ENCODE measurements at places on chromosomes 4 and X.

DNA sequence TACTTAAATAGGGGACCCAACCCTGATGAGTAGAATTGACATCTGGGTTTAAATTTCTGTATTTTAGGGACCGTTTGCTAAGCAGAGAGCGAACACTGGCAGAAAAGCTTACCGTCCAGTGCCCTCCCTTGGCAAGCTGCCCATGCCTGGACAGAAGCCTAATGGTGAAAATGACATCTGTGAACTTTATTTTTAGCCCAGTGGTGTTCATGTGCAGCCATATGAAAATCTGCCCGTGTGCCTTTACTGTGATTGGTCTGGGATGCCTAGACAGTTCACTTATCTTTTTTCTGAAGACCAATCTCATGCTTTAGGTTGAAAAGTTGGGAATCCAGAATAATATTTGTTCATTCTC is 1.1 kb downstream of the STBD1 start:
- DNase-seq: no peak

DNA sequence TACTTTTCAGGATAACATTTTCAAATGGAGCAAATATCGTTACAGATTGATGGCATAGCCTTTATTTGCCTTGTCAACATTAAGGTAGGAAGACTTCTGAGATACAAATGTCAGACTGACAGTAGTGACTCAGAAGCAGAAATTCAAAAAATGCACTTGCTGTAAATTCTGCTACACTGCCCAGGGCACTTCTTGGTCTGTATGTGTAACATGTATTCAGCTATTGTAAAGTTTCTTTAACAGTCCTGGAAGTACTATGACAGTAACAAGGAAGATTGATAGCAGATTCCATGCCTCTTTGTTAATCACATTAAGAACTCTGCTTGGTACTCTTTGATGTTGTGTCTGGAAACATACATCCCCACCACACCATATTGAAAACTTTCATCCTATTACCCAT is 69.6 kb upstream of the PCDH18 start:
- no peak for DNase-seq

DNA sequence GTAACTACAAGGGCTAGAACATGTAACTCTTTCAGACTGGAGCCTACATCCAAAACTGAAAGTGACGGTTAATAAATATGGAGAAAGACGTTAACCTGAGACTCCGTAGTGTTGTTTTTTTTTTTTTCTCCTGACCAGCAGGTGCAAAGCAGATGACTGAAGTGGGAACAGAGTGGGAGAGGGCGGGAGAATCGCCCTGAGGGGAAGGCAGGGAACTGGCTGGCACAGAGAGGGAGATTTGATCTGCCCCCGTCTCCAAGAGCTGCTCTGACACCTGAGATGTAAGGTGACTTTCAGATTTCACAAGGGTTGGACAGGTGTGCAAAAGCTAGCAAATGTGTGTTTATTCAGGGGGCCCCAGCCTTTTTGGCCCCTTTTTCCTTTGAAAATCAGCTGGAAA is 180.2 kb downstream of the PALLD start:
- no peak for DNase-seq

GRCh38 chr4:152079079-152079478 is 318.3 kb upstream of the GATB start:
- DNase-seq: no peak

GRCh38 chrX:14032406-14032805 is 2.7 kb upstream of the GEMIN8 start:
- DNase-seq: no peak

GRCh38 chr4:96352051-96352517 is 512.2 kb downstream of the PDHA2 start:
- no peak for DNase-seq

DNA sequence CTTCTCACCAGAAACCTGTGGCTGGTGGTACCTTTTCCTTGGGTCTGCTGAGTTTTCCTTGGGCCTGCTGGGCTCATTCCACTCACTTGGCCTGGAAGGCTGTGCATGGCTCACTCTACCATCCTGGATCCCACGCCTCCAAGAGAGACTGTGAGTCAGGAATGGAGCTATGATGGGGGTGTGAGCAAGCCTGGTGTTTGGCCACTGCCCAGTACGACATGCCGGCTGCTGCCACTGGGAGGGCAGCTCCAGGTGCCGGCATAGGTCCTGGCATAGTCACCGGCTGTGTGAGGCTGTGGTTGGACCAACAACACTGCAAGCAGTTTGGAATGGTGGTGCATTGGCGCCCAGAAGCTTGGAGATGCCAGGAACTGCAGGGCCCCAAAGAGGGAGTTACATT is 721.7 kb downstream of the PCDH18 start:
- no peak for DNase-seq

GRCh38 chrX:19827088-19827487 is 60.3 kb downstream of the SH3KBP1 start:
- DNase-seq: no peak

- no peak for DNase-seq
These were observed 86.3 kb downstream of the FBXL5 start for GRCh38 chr4:15568821-15569220.

DNA sequence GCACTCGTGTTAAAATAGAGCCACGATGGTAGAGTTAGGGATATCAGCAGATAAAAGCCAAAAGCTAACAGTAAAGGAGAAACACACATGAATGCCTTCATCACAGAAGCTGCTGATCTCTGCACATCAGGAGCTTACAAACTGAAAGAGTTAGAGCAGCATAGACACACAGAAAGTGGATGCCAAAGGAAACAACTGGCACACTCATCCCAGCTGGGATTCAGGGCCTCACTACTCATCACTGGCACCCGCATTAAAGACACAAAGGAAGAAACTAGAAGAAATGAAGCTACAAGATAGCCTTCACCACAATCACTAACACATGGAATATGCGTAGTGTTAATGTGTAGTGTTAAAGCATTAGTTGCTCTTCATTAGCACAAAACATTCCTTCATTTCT is 156.4 kb upstream of the TBL1X start:
- no peak for DNase-seq

- no peak for DNase-seq
These were observed 353.0 kb downstream of the FBXO8 start for GRCh38 chr4:173930329-173930967.

GRCh38 chr4:36323816-36324419 is 42.5 kb downstream of the DTHD1 start:
- no peak for DNase-seq

DNA sequence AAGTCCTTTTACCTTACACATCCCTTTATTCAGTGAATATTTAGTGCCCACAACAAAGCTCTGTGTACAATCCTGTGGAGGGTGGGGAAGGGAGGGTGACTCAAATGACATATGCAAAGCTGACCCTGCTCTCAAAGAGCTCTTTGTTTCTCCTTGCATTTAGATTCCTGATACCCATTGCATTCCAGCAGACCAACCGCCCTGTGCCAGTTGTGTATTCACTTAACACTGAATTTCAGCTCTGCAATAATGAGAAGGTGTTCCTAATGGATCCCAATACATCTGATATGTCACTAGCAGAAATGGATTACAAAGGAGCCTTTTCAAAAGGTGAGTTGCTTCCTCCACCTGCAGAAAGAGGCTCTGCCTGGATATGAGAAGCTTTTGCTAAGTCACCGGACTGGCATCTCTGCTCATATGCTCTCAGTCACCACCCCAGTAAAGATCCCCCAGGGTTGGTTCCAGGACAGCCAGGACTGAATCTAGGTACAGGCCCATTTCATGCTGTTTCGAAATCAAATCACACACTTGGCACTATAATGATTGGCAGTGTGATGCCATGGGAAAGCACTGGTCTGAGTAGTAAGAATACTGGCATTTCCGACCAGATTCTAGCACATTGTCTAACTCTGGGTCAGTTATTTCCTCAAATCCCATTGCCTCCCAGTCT is 17.1 kb upstream of the ANXA3 start:
- DNase-seq: no peak

- no peak for DNase-seq
These were observed 95.2 kb downstream of the RPA4 start for GRCh38 chrX:96978906-96979305.

DNA sequence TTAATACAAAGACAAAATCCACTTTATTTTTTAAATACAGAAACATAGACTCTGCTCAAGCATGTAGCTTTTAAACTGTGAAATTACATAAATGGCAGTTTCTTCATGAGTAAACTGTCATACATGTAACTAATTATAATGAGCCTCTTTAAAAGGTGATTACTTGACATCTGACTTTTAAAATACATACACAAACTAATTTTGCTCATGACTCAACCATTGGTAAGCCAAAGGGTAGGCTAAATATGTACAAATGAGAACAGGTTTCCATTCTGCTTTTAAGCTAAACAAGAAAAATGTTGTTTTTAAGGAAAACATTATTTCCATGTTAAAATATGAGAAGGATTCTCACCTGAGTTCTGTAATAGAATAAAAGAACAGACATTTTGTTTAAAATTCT is 27.9 kb downstream of the CAMK2D start:
- DNase-seq: no peak

DNA sequence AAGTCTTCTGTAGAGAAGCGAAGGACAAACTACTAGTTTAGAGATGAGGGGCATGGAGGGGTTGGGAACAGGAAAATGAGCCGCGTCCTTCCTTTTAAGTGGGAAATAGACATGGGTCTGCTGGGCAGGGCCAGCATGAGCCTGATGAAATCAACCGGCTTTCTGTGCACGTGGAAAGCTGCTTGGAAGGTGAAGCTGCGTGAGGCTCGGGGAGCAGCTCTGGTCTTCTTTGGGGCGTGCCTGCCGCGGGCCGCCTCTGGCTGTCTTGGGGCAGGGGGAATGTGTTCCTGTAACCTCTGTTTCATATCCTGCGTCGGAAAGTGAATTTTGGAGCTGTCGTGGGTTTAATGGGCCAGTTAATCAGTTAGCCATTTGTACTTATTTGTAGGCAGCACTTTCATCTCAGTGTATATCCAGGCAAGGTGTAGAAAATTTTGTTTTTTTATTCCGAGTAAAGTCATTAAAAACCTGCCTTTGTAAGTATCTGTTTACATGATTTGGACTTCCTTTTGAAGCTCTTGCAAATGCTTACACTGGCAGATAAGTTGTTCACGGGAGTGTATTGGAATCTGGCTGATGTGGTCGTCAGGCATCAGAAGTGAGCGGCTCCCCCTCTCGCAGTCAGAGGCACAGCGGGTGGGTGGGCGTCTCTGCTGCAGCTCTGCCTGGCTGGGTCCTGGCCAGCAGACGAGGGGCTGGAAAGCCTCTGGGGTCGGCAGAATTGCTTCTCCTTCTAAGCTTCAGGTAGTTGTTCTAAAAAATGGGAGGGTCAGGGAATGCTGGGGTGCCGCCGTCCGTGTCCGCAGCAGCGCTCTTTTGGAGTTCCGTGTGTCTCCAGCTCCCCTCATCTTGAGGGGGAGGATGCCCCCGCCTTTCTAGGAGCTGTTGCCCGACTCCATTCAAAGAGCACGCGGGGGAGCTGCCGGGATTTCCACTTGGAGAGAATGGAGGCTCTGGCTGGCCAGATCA is 70.5 kb upstream of the HGFAC start:
- no peak for DNase-seq

GRCh38 chr4:56840559-56840958 is 19.1 kb upstream of the SPINK2 start:
- no peak for DNase-seq

DNA sequence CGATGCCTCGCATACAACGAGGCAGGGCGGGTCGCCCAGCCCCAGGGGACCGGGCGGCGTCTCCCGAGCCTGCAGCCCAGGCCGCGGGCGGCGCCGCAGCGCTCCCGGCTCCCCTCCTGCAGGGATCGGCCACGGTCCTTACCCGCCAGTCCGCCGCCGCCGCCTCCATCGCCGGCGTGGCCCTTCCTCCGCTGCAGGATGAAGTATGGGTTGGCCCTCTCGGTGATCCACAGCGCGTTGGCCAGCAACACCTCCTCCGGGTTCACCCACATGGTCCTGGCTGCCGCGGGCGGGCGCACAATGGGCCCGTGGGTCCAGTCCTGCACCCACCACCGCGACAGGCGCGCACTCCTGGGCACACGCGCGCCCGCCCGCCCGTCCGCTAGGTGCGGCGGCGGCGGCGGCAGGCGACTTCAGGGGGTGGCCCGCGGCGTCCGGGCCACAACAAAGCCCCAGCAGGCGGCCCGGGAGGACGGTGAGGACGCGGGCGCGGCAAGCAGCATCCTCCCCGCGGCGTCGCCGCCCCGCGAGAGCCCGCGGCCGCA is 339 bp downstream of the TBC1D9 start:
- DNase-seq: no peak

- no peak for DNase-seq
These were observed 14.1 kb downstream of the LRIT3 start for GRCh38 chr4:109861916-109862511.

GRCh38 chr4:184824081-184824775 is 1.5 kb downstream of the ACSL1 start:
- no peak for DNase-seq

DNA sequence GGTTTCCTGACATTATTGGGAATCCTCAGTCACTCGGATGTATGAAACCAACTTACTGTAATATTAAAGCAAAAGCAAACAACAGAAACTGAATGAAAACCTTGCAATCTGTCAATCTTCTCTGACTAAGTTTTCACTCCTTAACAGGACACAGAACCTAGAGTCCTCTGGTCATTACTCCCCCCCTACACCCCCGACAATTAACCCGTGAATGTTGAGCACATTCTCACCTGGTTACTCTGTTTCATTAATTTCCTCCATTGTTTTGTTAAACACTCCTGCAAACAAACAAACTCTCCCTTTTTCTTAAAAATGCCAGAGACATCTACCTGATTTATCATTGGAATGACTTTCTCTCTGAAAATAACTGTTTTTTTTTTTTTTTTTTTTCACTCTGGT is 469.0 kb upstream of the PRKX start:
- DNase-seq: no peak

- DNase-seq: no peak
These were observed 2.1 kb upstream of the RHOH start for GRCh38 chr4:40194602-40195161.

DNA sequence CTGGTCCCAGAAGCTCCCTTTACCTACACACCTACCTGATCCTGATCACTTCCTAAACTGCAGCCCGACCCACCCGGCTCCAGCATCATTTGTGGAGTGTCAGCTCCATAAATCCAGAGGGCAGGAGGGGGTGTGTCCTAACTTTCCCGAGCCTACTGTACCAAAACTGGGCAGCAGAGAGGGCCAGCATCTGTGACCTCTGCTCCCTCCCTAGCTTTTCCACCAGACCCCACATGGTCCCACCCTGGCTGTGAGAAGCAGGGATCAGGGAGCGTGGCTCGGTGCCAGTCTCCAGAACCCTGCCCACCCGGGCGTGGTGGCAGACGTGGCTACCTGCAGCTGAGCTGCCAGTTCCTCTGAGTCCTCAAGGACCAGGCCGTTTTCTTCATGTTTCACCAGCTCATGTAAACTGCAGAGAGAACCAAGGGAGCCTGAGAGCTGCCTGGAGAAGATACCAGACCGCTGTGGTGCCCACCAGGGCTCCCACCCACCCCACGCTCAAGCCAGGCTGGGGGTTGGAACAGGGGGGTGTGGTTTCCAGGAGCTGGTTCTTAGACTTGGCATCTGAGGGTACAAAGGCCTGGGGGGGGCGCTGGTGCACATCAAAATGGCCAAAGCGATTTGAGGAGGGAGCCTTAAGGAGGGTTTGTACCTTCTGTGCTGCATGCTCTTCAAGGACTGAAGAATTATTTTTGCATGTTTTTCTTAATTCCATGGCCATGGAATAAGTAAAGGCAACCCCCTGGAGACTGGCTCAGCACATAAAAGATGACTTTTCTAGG is 76.7 kb upstream of the DRD5 start:
- no peak for DNase-seq
